Skeletal muscle cell (primary cell): ENCODE measurements at places on chromosomes 7 and 10.

DNA sequence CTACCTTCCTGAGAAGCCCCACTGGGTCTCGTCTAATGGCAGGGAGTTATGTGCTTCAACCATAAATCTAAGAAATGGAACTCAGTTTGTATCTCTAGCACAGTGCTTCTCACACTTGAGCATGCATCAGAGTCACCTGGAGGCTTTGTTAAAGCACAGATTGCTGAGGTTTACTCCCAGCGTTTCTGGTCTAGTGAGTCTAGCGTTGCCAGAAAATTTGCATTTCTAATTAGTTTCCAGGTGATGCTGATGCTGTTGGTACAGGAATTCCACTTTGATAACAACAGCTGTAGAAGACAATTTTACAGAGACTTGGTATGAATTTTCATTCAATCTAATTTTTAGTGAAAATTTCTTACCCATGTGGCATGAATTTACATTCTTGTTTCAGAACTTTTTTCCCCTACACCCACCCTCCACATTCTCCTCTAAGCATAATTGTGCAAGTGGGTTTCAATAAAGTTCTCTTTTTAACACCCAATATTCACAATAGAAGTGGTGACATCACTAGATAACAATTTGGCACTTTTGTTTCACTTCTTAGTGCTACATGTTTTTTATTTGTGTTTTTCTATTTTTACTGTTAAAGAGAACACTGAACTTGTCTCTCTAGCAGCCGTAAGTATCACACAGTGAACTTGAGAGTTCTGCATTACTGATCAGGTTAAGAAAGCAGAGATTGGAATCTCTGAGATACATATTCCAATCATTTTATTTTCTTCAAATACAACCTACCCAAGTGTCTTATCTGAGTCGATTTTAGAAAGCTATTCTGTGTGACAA lies 48.4 kb upstream of the BET1 start:
- DNase-seq, result no peak

DNA sequence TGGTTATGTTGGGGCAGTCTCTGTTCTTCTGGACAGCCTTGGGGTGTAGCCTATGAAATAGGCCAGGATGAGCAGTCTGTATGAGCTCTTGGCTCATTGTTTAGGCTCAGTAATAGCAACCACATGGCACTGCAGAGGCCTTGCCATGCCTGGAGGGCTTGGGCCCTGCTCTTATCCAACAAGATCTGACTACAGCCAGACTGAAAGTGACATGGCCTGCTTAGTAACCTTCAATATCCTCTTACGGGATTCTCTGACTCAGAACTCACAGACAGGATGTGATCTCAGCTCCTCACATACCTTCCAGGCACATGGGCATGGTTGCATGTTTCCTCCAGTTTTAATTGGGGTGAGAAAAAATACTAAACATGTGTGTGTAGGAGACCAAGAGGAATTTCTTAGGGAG lies 289.3 kb downstream of the PTEN start:
- DNase-seq, result peak; percentile 85

DNA sequence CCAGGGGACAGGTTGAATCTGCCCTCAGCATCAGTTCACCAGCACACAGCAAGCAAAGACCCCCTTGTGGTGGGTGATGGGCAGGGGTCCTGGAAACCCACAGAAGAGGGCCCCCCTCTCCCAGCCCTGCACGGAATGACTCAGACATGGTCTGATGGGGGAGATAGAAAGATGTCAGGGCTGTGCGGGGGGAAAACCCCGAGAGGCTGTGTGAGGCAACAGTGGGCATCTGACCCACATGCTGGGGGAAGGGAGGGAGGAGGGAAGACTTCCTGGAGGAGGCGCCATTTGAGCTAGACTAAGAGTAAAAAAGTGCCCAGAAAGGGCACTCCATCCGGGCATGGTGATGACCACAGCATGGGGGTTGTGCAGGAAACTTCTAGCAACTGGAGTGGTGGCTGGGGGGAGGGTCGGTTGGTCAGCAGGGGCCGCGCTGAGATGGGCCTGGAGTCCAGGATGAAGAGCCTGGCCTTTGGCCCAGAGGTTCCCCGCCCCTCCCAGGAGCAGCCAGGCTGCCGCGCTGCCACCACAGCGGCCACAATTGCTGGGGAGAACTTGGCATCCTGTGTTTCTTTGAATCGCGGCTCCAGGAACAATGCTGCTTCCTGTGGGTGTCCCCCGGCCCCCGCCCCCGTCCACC lies 2.5 kb downstream of the LFNG start:
- no peak for DNase-seq

DNA sequence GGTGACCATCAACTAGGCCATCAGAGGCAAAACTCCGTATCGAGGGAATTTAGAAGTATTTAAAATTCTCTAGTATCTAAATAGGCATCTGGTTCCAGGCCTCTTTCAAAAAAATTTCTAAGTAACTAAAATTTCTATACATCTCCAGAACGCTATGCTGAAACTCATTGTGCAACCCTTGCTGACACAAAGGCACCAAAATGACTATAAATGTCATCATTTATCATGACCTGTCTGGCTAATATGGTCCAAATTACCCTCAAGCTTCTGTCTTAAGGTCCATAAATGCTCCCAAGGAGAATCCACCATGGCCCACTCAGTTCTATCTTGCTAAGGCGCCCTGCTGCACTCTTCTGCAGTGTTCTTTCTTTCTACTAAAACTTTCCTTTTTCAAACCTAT lies 16.2 kb downstream of the STEAP4 start:
- DNase-seq, result no peak

DNA sequence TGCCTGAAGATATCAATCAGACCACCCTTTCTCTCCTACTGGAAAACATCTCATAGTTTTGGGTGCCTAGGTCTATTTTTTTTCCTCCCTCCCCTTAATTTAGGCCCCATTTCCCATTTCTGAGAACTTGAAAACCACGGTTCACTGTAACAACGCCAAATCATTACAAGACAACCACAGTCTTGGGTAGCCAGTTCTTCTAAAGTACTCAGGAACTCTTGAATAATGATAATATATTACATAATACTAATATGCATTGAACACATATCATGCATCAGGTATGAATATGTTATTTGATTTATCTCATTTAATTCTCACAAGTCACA lies 185.1 kb upstream of the ADO start:
- no peak for DNase-seq

GRCh38 chr7:20340839-20341238 lies 10.1 kb downstream of the ITGB8 start:
- no peak for DNase-seq

DNA sequence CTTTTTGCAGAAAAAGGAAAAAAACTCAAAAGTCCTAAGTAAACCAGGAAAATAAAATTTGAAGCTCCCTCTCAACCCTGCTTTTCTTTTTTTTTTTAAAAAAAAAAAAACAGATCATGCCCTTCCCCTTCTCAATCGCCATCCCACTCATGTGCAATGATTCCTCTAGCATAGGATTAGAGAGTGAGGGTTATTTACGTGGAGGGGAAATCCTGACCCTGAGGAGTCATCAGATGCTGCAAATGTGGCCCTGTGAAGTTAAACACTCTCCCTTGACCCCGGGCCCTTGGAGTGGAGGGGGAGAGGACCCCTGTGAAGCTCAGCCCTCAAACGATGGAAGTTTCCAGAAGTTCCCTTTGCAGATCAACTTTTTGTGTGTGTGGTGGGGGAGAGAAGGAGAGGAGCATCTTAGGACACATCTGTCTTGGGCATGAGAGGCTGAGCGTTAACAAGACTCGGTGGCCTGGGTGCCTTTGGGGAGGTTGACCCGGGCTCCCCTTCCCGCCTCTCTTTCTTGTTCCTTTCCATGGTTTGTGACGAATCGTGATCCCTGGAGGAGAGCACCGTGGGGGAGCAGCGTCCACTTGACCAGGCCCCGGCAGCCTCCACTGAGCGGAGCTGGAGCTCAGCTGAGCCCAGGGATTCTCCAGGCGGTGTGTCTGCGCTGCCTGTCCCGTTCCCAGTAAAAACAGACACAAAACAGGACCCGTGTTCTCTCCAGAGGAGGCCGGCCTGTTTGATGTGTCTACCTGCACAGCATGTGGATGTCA lies 1.5 kb upstream of the SHH start:
- DNase-seq, result no peak

GRCh38 chr7:26485367-26485934 lies 193.8 kb downstream of the SNX10 start:
- DNase-seq, result no peak

- DNase-seq, result no peak
Measured at GRCh38 chr10:77219046-77219445, 418.6 kb downstream of the KCNMA1 start.

DNA sequence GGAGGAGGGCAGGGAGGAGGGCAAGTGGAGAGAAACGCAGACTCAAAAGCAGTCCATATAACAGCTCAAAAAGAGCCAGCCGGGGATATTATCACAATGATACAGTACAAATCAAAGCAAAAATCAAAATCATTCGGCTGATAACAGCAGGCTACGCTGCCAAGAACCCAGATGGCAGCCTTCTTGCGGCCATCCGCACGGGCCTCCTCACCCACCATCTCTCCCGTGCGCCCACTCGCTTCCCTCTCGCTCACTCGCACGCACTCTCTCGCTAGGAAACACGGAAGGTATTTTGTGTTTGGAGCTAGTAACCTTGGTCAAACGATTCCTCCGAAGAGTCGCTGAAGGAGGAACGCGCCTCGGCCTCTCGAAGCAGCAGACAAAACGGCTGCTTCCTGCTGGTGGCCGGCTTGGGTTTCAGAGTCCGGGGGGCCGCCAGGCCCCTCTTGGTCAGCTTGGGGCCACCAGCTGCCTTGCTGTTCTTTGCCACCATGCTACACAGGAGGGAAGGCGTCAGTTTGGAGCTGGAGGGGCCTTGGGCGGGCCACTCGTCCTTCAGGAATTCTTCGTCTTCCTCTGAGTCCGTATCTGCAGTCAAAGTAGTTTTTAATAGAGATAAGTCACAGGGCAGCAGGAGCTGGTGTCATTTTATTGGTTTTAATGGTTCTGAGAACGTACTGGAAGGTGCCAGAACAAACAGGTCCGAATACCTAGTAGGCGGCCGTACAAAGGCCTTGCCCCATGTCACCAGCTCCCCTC lies 68.9 kb downstream of the SLC29A4 start:
- DNase-seq, result no peak

DNA sequence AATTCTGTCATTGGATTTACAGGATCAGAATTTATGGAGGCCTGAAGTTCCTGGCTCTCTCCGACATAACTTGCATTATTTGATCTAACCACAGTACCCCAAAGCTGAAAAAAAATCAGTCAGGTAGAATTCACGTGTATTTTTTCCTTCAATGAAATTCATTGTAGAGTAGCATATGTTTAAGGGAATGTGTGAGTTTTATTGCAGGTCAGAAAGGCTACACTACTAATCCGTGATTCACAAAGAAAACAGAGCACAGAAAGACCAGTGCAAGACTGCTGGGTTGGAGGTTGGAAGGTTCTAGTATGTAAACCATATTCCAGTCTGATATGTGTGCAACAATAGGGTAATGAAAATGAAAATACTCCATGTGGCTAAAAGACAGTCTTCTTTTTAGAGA lies 247.0 kb upstream of the FERD3L start:
- DNase-seq, result peak; percentile 80

GRCh38 chr10:34319197-34319846 lies 495.8 kb downstream of the PARD3 start:
- DNase-seq, result peak; percentile 86

DNA sequence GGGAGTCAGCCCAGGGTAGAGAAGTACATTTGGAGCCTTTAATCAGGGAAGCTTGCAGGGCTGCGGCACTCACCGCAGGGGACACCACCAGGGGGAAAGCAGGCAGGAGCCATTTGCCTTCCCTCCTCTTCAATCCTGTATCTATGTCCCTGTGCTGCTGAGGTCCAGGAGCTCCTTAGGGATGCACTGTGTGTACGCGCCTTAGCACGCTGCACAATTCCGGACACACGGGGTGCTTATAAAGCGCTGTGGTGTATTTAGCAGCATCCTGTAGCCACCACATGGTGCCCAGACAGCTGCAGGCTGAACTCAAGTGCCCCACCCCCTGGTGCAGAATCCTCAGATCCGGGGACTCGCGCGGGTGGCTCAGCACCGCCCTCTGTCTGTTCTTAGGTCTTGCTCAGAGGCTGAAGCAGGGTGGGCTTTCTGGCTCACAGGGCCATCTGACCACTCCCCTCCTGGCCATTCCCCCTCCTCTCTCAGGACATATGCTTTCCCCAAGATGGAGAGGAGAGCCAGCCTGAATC lies 421.4 kb downstream of the SDK1 start:
- DNase-seq, result peak; percentile 4

DNA sequence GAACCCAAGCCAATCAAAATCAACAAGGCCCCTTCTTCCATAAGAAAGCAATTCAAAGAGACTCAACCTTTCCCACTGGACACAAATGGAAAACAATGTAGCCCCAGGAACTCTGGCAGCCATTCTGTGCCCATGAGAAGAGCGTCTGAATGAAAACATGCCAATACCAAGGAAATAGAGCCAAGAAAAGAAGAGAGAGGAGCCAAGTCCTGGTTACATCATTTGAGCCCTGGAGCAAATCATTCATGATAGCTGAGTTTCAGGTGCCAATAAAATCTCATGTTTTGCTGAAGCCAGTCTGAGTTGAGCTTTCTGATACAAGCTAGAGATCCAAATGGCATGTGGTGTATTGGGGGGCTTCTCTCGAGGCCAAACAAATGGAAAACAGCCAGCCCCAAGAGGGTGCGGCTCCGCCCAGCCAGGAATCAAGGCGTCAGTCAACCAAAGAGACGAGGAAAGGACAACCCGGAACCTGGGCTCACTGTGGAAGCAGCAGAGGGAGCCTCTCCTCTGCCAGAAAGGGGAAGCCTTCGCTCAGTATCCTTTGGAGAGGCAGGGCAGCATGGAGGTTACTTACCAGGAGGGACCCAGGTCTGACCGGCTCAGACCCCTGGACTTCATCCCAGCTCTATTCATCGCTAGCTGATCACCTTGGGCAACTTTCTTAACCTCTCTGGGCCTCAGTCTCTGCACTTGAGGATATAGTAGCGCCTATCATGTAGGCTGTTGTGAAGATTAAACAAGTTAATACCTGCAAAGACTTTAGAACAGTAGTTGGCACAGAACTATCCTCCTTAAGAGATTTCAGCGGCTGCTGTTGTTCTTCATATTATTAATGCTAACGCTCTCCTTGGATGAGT lies 61.8 kb downstream of the OAT start:
- no peak for DNase-seq

- DNase-seq, result no peak
Measured at GRCh38 chr10:73182568-73182967, 14.6 kb downstream of the FAM149B1 start.

DNA sequence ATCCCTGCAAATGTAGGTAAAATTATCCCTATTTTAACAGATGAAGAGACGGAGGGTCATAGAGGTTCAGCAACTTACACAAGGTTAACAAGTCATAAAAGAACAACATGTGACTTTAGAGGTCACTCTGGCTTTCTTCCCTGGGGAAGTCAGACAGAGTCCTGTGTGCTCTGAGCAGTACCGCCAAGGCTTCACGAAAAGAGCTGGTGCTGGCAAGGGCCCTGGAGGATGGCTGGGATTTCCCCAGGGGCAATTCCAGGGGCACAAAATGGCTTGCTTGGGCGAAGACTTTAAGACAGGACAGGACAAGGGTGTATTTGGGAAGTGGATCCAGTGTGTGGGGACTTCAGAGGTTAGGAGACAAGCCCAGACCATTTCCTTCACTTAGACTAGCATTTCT lies 144.1 kb downstream of the PIP4K2A start:
- no peak for DNase-seq

GRCh38 chr10:15060638-15061037 lies 16.9 kb downstream of the OLAH start:
- DNase-seq, result no peak
